Iris pigment epithelial cell (primary cell): ENCODE measurements at places on chromosomes 11 and 22.

DNA sequence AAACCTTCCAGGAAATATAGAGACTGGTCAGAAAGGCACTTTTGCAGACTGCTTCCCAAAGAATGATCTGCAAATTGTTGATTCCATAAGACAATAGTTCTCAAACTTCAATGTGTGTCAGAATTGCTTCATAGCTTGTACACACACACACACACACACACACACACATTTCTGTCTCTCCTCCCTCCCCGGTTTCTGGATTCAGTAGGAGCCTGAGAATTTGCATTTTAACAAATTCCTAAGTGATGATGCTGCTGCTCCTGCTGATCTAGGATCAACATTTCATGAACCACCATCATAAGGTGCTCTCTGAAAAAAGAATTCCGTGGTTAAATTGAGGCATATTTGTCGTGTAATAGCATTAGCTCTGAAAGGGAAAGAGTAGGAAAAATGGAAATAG, 35.3 kb upstream of the FZD4 start:
- peak; percentile 75 for DNase-seq

DNA sequence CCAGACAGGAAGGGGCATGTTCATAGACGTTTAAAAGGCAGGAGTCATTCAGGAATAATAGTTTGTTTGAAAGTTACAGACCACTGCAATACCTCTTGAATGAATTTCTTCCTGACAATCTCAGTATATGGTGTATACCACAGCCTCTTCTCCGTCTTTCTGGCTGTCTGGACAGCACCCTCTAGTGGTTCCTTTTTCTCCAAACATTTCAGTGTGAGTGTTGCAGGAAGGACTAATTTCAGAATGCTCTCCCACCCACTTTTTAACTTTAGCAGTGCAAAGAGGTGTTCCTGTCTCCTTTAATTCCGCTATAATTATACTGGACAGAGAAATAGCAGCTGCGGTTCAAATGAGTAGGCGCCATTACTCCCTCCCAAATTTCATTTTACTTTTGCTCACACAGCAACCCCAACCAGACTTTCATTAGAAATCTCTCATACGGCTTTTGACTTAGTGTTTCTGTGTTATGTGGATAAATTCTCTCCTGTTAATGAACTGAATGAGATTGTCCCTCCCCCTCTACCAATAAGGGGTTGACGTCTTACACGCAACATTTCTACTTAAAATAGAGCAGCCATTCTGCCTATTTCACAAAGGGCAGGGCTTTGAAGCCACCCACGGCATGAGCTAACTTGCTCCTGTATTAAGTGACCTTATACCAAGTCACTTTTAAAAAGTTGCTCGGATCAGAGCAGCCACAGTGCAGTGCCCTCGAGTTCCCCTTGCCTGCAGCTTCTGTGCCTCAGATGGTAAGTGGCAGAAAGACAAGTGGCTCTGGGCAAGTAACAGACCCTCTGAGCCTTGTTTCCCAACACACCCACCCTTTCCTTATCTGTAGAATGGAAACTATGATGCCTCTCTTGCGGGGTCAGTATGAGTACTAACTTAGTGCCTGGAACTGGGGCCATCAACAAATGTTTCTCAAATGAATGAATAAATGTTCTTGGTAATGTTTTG, 368.6 kb downstream of the OPCML start:
- peak; percentile 20 for DNase-seq

GRCh38 chr11:30483056-30483455, 103.1 kb downstream of the MPPED2 start:
- DNase-seq = no peak

- DNase-seq = peak; percentile 30
Measured at GRCh38 chr11:120335556-120335907, 681 bp upstream of the ARHGEF12 start.

GRCh38 chr11:12723421-12724300, 49.4 kb downstream of the TEAD1 start:
- peak; percentile 75 for DNase-seq

DNA sequence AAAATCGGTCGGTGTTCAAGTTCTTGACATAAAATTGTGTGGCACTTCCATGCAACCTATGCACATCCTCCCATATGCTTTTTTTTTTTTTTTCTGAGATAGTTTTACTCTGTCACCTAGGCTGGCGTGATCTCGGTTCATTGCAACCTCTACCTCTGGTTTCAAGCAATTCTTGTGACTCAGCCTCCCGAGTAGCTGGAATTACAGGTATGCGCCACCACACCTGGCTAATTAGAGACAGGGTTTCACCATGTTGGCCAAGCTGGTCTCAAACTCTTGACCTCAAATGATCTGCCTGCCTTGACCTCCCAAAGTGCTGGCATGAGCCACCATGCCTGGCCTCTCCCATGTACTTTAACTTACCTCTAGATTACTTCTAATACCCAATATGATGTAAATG, 15.0 kb downstream of the GLB1L3 start:
- DNase-seq = no peak

DNA sequence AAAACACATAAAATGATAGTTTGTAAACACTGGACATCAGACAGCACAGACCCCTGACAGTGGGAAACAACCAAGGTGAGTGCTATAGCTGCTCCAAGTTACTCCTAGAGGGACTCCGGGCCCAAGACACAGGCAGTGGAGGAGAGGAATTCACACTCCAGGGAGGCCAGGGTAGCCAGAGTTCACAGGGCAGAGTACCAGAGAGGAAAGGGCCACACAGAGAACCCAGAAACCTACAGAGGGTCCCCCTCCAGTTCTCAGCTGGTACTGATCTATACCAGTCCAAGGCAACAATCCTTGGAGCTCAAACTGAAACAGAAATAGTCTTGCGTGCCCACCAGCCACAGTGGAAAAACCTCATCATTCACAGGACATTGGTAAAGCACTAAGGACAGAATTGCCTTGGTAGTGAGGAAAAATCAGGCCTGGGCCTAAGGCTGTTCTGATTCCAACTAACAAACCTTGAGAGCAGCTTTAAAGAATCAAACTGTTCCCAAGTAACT, 7.6 kb downstream of the VPS37C start:
- DNase-seq = peak; percentile 60

GRCh38 chr11:69889400-69890318, 70.4 kb upstream of the FGF3 start:
- DNase-seq = no peak

DNA sequence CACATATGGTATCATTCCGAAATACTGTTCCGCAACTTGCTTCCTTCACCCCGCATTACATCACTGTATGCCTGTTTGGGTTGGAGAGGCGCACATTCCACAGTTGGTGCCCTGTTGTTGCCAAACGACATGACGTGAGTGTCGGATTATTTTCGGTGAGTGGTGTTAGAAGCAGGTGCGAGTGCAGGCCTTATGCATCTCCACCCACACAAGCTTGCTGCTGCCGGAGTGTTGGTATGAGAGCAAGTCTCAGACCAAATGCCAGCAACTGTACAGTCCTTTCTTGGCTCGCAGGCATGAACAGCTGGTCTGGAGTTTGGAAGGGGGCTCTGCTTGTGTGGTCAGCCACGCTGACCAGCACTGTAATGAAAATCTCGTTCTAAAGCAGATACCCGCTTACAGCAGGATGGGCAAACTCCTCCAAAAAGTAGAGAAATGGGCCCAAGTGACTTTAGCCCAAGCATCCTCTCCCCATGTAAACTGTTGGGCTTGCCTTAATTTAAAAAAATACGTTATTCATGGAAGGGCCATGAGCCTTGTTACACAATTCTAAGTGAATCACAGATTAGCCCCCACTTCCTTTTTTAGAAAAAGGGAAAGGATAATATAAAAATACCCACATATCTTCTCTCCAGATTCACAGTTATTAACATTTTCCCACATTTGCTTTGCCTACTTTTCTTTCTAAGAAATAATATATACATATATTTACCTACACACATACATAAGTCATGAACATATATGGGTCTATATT, 48.7 kb upstream of the OR9Q1 start:
- peak; percentile 3 for DNase-seq

GRCh38 chr22:38834991-38835390, 8.8 kb downstream of the NPTXR start:
- no peak for DNase-seq

GRCh38 chr22:27378995-27379394, 422.6 kb downstream of the MN1 start:
- no peak for DNase-seq

GRCh38 chr11:70298243-70298915, 27.9 kb downstream of the PPFIA1 start:
- DNase-seq = peak; percentile 39

GRCh38 chr11:64290352-64291261, 495 bp upstream of the KCNK4 start:
- DNase-seq = no peak

- DNase-seq = peak; percentile 77
Measured at GRCh38 chr11:19728436-19728835, 15.8 kb downstream of the NAV2 start.

- DNase-seq = no peak
Measured at GRCh38 chr11:14248580-14248981, 110.4 kb downstream of the RRAS2 start.

GRCh38 chr11:102573851-102574250, 43.3 kb upstream of the MMP7 start:
- no peak for DNase-seq

- DNase-seq = peak; percentile 43
Measured at GRCh38 chr11:70191495-70192140, 11.5 kb upstream of the FADD start.

DNA sequence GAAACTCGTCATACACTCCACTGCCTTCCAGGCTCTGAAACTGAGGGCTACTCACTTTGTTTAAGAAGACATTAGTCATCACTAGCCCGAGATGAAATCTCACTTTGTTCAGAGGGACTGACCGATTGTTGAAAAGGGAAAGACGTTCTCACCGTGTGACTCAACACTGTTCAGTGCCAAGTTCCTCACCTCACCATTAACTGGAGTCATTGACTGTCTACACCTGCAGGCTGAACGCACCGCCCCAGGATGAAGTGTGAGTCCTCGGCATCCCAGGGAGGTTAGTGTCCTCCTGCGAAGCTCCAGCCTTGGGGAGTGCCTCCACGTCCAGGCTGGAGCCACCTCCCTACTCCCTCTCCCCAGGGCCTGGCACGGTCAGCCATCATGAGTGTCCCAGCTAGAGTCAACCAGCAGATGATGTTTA, 30.4 kb downstream of the FADD start:
- DNase-seq = peak; percentile 92

DNA sequence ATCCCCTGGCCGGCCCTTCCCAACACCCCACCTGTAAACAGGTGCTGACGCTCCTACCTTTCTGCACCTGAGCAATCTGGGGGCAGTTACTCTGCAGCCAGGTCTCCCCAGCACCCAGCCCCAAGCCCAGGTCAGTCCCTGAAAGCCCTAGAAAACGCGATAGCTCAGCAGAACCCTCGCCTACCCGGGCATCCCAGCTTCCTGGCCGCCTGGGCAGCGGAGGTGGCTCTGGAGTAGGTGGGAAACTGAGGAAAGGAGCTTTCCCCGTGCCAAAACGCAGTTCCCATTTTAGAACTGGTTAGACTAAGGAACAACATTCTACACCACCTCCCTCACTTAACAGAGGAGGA, 445 bp downstream of the SYTL2 start:
- DNase-seq = no peak

DNA sequence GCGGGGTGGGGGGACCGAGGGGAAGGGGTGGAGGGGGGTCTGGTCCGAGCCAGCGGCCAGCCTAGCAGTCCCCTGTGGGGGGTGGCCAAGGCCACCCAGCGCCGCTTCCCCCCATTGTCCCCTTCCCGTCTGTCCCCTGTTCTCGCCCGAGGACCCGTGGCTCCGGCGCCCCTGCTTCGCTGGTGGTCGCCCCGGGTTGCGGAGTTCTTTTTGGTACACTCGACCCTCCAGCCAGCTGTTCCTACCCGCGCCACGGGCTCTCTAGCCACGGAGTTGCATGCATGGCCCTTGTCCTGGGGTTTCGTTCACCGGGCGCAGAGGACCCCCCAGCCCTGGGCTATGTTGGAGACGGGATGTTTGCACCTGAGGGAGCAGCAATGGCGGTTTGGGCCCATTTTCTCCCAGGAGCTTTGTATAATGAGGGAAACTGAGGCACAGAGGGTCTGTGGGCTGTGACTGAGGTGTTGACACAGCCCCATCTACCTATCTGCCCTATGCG, 489 bp downstream of the RNF214 start:
- DNase-seq = no peak

- DNase-seq = peak; percentile 60
Measured at GRCh38 chr11:61627850-61628661, 47.2 kb upstream of the SYT7 start.

DNA sequence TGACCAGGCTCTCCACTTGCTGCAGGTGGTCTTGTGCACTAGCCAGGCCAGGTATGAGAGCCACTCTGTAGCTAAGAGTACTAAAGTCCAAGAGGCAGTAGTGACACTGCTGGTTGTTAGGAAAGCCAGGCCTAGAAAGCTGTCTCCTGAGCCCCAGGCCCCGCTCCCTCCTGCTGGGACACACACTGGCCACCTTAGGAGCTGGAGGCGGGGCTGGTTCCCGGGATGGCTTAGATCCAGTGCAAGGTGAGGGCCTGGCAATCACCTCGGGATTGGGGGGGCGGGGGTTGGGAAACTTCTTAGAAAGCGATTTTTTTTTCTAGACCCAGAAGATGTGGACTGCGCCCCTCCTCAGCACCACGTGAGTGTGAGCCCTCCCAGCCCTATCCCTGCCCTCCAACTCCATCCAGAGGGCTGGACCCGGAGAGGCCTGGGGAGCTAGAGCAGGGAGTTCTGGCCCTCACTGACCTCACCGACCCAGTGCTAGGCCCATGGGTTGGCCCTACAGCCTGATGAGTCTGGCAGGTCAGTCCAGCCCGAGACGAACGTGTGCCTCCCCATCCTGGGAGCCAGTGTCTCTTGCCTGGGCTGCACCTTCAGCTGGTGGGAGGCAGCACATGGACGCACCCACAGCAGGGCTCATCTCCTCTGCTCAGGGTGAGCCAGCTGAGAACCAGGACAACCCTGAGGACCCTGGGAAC, 18.1 kb downstream of the SLC37A2 start:
- no peak for DNase-seq

GRCh38 chr11:122128146-122128545, 12.1 kb upstream of the BLID start:
- DNase-seq = peak; percentile 49

DNA sequence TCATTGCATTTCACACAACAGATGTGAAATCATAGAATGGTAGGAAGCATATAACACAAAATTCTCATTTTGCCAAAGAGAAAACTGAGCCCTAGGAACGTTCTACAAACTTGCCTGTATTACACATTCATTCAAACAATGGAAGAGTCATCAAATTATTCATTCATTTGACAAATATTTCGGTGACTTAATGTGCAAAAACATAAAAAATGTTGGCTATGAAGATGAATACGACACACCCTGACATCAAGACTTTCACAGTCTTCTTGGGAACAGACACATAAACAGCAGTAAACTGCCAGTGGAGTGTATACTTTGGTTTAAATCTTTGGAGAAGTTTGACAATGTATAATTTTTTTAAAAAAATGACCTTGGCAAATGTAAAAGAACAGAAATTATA, 20.4 kb upstream of the C11orf87 start:
- DNase-seq = no peak

GRCh38 chr11:125357551-125357950, 138.5 kb downstream of the FEZ1 start:
- DNase-seq = no peak

- peak; percentile 12 for DNase-seq
Measured at GRCh38 chr11:131868629-131869507, 498.5 kb downstream of the NTM start.
